NCI-H2081 (cell line): ENCODE measurements at places on chromosomes 1 and 21.

- no peak for DNase-seq
Observed at GRCh38 chr1:48182439-48182838, 40.1 kb upstream of the SLC5A9 start.

GRCh38 chr1:41631971-41632370 is 147.5 kb upstream of the EDN2 start:
- no peak for DNase-seq

GRCh38 chr1:232422898-232423297 is 207.0 kb downstream of the SIPA1L2 start:
- no peak for DNase-seq

- DNase-seq: no peak
Observed at GRCh38 chr1:154773551-154773950, 96.5 kb downstream of the KCNN3 start.

- DNase-seq: no peak
Observed at GRCh38 chr1:107879346-107879745, 85.6 kb downstream of the VAV3 start.

- no peak for DNase-seq
Observed at GRCh38 chr1:68011657-68012375, 38.6 kb downstream of the DIRAS3 start.

GRCh38 chr1:34866762-34867109 is 7.2 kb upstream of the SMIM12 start:
- no peak for DNase-seq

GRCh38 chr1:156766298-156767100 is 836 bp upstream of the PRCC start:
- DNase-seq: no peak

GRCh38 chr1:7888248-7889081 is 35.6 kb upstream of the UTS2 start:
- DNase-seq: no peak

DNA sequence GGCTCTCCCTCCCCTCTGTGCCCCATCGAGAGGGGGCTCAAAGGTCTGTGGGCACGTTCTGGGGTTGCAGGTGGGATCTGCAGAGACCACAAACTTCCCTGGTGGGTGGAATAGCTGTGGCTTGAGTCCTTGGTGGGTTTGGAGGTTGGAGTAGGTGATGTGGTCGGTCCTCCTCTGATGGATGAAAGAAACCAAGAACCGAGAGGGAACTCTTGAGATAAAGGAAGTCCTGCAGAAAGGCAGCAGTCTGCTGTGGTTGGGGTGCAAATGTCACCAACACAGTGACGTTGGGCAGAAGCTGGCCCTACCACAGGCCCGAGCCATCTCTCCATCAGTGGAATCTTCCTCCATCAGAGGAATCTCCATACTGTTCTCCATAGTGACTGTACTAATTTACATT is 171.8 kb downstream of the FCRL5 start:
- DNase-seq: no peak

- no peak for DNase-seq
Observed at GRCh38 chr1:117793413-117793812, 136.0 kb downstream of the GDAP2 start.

DNA sequence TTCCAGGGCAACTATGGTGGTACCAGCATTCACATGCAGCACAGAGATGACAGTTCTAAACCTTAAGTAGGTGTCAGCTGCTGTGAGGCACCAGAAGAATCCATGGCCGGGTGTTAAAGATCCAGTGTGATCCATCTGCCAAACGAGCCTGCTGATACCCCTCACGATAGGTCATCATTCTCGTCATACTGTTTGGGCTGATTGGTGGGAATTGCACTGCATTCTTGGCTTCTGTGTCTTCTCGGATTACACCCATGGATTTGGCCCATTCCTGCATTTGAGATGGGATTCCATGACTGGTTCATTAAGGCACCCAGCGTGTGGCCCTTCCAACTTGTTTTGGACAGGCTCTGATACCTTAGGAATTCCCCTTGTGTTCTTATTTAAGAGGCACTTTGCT is 55.2 kb downstream of the ST6GALNAC3 start:
- no peak for DNase-seq

- DNase-seq: no peak
Observed at GRCh38 chr21:19781881-19782652, 1216.1 kb upstream of the NCAM2 start.

DNA sequence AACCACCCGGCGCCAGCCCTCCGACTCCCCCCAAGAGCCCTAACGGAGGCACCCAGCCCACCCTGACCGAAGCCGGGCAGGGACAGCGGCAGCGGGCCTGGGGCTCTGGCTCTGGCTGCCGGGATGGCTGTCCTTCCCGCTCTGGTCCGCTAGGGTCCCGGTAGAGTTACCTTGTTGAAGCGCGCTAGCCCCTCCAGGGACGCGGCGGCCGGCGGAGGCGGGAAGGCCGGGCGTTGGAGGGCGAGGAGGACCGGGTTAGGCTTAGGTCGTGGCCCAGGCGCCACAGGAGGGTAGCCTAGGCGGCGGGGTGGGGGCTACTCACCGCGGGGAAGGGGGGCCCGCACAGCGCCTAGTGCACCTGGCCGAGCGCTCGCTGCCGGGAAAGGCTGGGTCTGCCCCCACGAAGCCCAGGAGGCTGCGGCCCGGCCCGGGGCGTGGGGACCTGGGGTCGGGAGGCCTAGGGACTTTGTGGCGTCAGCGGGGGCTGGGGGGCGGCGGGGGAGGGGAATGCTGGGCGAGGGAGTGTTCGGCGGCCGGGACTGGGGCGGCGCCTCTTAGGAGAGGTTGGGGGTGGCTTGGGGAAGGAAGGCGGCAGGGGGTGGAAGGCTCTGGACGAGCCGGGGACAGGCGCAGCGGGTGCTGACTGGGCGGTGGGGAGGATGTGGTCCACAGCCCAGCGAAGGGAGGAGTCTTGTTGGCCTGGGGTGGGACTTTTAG is at the start of gene TRIM17:
TSS of gene TRIM17 (minus strand) at position 645 of the 717 bp plus-strand sequence. CDS start 1,789 bp downstream, outside the sequence.
- no peak for DNase-seq

GRCh38 chr21:37245151-37245550 is 22.0 kb downstream of the VPS26C start:
- no peak for DNase-seq

DNA sequence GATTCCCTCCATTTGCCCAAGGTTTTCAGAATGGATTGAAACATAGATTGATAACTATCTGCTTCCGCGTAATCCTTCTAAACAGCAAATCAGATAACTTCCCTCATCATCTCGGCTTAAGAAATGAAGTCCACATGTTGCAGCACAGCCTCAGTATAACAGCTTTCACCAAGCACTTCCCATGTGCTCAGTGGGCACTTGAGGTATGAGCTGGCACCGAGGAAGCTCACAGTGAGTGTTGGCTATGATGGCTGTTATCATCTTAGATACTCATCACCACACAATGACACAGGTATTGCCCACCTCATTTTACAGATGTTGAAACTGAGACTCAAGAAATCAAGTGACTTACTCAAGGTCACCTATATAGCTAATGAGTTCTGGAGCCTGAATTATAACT is 43.2 kb downstream of the RCSD1 start:
- no peak for DNase-seq
